Activated T-helper 1 cell treated with anti-CD3 and anti-CD28 coated beads, Interleukin-2, amount 50 U/mL, for 16 hours (primary cell): ENCODE measurements at places on chromosomes 3 and 15.

GRCh38 chr3:167883452-167883851 is 147.9 kb downstream of the SERPINI1 start:
- DNase-seq, result no peak

DNA sequence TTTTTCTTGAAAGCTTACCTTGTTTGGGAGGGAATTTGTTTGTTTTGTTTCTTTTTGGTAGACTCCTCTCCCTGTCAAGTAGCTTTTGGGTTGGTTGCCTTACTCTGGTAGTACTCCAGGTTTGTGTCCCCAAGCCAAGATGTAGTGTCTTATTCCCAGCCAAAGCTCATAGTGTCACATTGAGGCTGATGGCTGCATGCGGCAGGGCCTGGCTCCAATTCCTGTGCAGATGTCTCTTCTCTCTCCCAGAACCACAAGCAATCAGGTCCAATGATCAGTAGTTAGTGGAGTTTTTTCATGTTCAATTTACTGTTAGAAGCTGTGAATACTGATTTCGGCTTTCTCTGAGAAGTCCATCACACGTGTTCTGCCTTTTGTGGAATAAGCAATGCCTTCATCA is 221.1 kb upstream of the THBS1 start:
- DNase-seq, result no peak

GRCh38 chr3:15052335-15053242 is 12.5 kb downstream of the MRPS25 start:
- DNase-seq, result no peak

DNA sequence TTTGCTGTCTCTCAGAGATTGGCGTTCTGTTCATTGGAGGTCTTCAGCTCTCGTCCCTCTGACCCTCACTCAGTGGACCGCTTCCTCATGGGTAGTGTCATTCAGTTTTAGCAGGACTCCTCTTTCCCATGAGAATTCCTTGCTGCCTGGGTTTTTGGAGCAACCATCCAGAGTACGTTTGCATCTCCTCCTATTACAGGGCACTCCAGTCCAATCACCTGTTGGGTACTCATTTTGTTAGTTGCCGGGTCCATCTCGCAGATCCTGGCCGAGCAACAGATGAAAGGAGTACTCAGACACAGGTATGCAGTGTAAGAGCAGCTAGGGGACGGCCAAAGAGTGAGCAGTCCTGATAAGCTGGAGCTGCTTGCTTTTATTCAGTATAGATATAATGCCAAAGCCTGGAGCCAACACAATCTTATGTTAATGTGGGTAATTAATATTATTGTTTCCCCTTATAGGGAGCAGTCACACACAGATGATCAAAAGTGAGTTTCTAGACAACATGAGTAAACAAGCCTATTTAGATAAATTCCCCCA is 49.6 kb downstream of the ISG20 start:
- DNase-seq, result no peak
